ENCODE measurements at places on chromosomes 3 and 15. TPM values are rescaled to one million over a fixed set of nuclear protein-coding genes. Genes with fewer than 3 reads are reported as not detected.
A peak's percentile ranks its signal among the peaks of the same experiment; 100 is the strongest.

Gene HTR3E
- not detected for total RNA-seq

Gene ACAD9
- total RNA-seq: 43.1 TPM

DNA sequence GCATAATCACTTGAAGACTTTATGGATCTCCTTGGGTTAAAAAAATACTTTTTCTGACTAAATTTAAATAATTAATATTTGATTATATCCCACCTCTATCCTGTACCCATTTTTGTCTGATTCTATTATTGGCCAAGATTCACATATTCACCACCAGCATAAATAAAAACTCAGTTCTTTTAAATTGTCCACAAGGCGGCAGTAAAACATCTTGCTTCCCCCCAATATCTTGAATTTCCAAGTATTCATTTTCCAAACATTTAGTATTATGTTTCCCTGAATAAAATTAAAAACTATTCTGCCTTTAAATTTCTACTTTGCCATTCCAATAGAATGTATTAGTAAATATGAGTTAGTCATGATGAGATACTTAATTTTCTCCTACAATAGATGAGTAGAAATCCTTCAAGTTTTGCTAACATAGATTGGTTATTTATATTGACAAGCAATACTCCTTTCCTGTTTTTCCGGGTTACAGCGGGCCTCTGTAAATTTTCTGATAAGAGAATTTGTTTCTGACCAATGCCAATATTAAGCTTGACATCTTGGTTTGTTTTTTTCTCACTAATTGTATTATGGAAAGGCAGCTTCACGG is 218.7 kb upstream of the MDFIC2 start:
- no peaks in the 10 kb centered on the region for H3K4me1 ChIP-seq
- DNase-seq: peak; percentile 38
- H3K27me3 ChIP-seq: peaks cover 98% of the 10 kb centered on the region
- no peaks in the 10 kb centered on the region for H3K36me3 ChIP-seq

Gene ITIH1
- total RNA-seq: not detected

Gene SLC24A5
- total RNA-seq: not detected

Data from MCF 10A (cell line).